ENCODE measurements at places on chromosomes 6 and 20.

DNA sequence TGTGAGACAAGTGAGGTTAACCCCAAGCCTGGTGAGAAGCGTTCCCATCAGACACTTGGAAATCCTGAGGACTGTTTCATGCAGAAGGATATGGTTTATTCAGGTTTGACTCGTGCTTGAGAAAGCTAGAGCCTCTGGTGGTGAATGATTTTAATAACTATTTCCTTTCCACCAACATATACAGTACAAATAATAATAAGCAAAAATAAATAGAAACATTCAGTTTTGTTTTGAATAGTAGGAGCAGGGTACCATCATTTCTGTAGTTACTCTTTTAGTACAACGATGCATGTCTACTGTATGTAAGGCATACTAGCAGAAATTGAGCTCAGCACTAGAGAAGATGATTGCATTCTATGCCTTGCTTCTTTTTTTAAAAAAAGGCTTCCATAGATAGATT, 33.5 kb downstream of the PLG start:
- DNase-seq = no peak

GRCh38 chr20:4082406-4083097, 67.2 kb upstream of the RNF24 start:
- no peak for DNase-seq

- no peak for DNase-seq
These were observed 13.9 kb downstream of the MYB start for GRCh38 chr6:135195041-135195440.

DNA sequence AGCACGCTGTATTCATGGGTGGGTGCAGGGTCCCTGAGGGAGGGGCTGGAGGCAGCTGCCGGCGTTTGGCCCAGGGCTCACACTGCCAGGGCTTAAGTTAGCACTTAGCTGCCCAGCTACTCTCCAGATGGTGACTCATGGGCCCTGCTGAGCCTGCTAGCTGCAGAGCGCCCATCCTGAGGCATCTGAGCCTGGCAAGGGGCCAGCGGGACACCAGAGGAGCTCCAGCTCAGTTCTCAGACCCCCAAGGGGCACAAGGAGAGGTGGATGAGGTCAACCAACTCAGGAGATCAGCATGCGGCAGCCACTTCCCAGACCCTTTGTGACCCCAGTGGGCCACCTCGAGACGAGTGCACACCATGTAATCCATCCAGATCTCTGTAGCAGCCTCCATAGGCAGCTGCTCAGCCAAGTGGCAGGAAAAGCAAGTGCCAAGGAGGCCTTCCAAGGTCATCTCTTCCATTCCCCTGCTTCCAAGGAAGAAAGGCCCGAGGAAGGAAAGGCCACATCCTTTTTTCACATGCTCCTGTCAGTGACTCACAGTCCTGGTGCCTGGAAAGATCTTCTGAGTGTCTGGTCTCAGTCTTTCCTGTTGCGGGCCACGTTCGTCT, 35.3 kb downstream of the FOXP4 start:
- DNase-seq = no peak

- DNase-seq = no peak
These were observed 48.5 kb upstream of the EDN1 start for GRCh38 chr6:12241493-12242175.

GRCh38 chr6:167812088-167812487, 14.6 kb upstream of the AFDN start:
- no peak for DNase-seq

GRCh38 chr6:159450815-159451465, 242.1 kb downstream of the SOD2 start:
- DNase-seq = no peak

DNA sequence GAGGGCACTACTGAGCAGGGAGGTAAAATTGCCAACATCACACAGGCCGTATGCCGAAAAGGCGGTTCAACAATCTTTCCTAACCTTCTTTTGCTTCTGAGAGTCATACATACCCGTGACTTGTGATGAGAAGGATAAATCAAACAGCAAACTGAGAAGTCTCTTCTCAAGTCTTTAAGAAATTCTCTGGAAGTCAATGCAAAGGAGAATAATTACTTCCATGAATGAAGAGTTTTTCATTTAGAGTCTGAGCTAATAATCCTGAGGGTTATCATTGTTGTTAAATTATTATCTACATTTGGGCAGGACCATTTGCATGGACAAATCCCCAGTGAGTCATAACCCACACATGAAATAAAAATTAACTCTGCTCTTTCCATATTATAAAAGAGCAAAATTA, 22.4 kb upstream of the ILRUN start:
- DNase-seq = no peak

DNA sequence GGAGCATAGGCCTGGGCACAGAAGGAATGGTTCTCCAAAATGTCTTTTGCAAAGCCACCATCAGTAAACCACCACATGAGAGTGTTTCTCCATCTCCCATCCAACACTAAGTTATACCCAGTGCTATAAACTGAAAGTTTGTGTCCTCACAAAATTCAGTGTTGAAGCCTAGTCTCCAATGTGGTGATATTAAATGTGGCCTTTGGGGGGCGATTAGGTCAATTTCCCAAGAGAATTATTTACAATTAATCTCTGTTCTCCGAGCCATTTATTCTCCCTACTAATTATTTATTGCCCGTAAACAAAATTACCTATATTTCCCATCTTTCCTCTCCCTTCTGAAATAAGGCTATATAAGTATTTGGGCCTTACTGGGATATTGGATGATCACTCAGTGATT, 26.1 kb downstream of the OR2B2 start:
- no peak for DNase-seq

GRCh38 chr6:37965964-37966676, 146.6 kb downstream of the ZFAND3 start:
- DNase-seq = no peak

- DNase-seq = no peak
These were observed 45.9 kb downstream of the UBE3D start for GRCh38 chr6:83019741-83020140.

DNA sequence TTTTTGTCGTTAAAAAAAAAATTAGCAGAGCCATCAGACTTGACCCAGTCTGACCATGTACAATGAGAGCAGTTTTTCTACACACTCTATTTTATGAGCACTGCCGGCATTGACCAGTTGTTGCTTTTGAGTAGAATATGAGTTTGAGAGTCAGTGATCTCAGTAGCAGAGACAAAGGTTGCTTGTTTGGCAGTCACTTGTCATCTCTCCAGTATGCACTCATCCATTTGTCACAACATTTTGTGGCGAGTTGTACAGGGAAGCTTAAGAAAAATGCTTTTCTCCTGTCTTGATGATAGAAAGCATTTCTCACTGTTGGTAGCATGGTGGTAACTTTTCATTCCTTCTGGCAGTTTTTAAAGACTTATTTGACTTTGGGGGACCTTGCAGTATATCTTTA, 159.9 kb downstream of the MMS22L start:
- no peak for DNase-seq

DNA sequence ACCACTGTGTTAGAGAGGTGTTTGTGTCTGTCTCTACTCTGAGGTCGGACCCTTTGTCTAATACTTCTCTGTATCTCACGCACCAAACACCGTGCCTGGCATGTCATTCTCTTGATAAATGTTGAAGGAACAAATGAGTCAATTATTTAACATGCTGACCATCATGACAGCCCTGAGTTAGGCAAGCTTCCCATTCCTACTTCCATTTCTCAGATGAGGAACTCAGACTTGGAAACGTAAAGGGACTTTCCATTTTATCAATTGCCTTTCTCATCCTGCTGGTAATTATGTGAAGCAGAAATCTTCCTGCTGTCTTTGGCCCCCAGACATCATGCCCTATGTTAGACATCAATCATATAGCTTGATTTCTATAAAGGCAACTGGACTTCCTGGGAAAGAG, 227.0 kb upstream of the ECI2 start:
- no peak for DNase-seq

- no peak for DNase-seq
These were observed 211.4 kb upstream of the SGK1 start for GRCh38 chr6:134529305-134529704.

DNA sequence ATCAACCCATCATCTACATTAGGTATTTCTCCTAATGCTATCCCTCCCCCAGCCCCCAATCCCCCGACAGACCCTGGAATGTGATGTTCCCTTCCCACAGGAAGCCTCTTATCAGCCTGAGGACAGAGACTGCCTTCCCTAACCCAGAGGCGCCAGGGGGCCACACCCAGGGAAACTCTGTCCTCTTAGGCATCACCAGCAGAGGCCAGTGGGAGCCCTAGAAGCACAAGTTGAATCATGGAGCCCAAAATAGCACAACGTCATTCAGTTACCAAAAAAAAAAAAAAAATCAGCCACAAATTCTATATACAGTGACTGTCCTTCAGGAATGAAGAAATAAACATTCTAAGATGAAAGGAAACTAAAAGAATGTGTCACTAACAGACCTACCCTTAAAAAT, 625.7 kb downstream of the TFAP2A start:
- no peak for DNase-seq

DNA sequence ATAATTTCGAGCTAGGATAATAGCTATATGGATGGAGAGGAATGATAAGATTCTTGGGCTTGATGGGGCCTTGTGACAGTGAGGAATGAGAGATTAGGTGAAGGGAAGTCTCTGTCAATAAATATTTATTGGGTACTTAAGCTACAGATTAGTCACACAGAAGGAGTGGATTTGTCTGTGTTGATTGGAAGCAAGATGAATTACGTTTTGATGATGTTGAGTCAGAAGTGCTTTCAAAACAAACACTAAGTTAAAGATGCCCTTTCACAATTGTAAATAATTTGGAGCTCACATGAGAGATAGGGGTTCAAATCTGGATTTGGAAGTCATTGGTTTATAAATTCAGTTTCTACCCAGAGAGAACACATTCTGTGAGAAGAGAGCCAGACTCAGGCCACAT, 834.2 kb downstream of the KIF16B start:
- no peak for DNase-seq

- DNase-seq = no peak
These were observed 15.2 kb downstream of the HNF4A start for GRCh38 chr20:44370639-44371218.

GRCh38 chr6:139871803-139872510, 497.5 kb upstream of the CITED2 start:
- no peak for DNase-seq

GRCh38 chr20:47735412-47736400, 49.6 kb downstream of the SULF2 start:
- DNase-seq = no peak

- no peak for DNase-seq
These were observed 45.1 kb downstream of the OR2B6 start for GRCh38 chr6:28002161-28002560.

DNA sequence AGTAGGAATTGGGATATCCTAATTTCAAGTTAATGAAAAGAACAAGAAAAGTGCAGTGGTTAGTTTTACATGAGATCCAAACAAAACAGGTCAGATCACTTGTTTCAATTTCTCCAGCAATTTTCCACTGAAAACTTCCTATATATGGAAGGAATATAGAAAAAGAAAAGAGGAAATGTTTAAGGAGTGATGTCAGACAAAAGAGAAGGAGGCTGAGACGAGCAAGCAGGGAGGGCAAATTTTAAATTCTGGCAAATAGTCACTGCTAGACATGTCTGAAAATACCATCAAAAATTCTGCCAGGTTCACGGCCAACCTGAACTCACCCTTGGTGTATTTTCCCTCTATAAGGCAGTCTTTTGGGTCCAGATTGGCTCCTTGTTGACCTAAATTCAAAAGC, 9.5 kb upstream of the NUP153 start:
- DNase-seq = no peak

GRCh38 chr6:129686941-129687627, 22.9 kb downstream of the ARHGAP18 start:
- DNase-seq = no peak

DNA sequence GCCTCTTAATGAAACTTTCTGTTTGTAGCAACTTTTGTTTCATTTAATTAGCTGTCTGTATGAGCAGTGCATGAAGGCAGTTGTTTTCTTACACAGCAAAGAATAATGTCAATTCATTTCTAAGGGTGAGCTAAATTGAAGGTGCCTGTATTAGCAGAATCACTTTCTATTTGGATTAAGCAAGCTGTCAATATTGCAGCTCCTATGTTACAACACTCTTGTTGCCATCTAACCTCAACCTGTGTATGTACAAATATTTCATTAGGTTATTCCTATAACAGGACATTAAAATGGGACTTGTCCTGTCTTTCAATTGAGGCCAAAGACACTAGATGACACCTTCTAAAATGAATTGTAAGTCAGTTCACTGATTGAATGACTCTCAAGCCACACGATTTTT, 647.5 kb downstream of the UTRN start:
- DNase-seq = no peak

DNA sequence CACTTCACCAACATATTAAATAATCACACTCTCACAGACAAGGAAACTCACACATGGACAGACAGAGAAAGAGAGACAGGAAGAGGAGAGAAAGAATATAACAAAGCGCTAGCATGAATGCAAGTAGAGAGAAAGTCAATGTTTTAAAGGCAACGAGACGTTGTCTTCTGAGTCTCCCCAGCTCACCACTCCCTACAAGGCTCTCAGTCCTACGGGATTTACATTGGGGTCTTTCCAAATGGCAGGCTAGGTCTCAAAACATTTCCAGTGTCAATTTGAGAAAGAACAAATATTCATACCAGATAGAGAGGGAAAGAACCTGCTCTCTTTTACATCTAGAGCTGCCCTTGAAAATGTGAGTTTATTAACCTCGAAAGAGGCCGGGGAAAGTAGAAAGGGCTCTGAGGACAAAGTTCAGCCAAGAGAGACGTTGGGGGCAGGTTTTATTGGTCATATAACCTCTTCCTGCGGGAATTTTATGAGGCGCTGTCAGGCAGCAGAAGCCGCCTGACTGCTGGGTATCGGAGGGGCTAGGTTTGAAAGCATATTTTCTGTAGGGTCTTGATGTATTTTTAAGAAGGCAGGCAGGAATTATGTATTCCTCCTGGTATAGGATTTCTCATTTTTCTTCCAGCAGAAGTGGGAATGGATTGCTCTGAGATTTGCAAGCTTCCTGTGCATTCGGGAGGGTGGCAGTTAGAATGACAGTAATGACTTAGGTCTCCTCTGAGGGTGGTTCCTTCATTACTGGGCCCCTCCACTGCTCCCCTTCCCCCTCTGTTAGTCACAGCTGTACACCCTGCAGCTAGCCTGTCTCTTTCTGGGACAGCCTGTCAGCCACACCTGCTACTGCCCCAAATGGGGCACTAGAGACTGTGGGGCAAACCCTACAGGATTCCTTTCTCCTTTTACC, 34.4 kb upstream of the KIF16B start:
- no peak for DNase-seq

- no peak for DNase-seq
These were observed 54.7 kb downstream of the TRMT6 start for GRCh38 chr20:5895626-5896025.

- DNase-seq = no peak
These were observed 125.1 kb downstream of the TOX2 start for GRCh38 chr20:44039741-44040140.

DNA sequence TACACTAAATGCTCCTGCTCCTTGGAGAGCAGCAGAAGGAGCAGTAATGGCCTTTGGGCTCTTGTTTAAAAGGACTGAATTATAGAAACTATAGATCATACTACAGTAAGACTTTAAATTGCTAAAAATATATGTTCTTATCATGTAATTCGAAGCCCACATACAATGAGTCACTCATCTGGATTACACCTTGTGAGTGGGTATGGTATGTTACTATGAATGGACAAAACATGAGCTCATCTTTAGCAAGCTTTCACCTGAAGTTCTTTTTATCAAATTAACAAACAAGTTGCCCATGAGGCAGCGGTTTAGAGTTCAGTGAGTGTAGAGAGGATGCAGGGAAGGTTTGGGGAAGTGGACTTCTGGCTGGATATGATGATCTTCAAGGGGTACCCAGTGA, 114.4 kb upstream of the CCN2 start:
- DNase-seq = no peak
